ENCODE measurements at places on chromosomes 13 and 19.
A peak's percentile ranks its signal among the peaks of the same experiment; 100 is the strongest.

DNA sequence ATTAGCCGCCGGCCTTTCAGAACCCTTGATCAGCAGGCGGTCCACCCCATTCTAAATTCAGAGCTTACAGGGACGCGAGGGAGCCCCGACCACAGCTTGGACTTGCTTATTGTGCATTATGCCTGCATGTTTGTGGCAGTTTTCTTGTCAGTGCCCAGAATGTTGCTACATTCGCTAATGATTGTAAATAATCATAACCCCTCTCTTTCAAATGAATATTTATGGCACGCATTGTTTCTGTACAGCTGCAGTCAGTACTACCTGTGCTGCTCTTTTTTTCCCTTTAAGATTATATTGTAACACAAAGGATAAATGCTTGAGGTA is 321 bp upstream of the VPS36 start:
- DNase-seq, result no peak

DNA sequence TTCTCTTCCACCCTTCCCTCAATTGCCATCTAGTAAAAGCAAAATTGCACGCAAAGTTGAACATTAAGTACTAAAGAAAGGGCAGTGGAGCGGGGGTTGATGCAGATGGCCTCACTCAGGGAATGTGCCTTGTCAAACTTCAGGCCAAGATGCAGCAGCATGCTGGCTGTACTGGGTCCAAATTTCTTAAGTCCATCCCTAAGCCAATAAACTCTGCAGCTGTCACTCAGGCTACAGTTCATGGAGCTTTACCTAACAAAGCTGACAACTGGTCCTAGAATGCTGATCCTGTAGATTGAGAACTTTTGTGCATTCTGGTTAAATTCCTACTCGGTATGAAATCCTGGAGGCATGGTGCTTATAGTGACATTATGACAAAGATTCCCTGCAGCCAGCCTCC is 88.4 kb downstream of the FOXO1 start:
- DNase-seq, result no peak

GRCh38 chr13:28137596-28137995 is 749 bp upstream of the PAN3 start:
- no peak for DNase-seq

- DNase-seq, result no peak
These were observed 60.4 kb downstream of the DNAJC15 start for GRCh38 chr13:43083750-43084149.

DNA sequence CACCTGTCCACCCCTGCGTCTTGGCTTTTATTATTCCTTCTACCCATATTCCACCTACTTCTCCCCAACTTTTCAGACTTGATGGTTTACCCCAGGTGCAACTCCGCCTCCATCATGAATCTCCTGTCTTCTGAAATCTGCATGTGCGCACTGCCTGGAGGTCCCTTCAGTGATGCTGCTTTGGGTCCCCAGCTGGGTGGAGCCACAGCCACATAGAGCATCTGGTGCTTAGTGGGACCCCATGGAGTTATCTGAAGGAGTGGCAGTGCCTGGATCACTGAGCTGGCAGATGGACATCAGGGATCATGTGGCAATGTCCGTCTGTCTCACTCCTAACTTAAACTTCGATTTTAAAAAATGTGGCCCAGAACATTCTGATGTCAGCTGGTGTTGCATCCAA is 13.5 kb downstream of the ZNF536 start:
- DNase-seq, result no peak

- DNase-seq, result no peak
These were observed 4.2 kb downstream of the DPP9 start for GRCh38 chr19:4719499-4719866.

DNA sequence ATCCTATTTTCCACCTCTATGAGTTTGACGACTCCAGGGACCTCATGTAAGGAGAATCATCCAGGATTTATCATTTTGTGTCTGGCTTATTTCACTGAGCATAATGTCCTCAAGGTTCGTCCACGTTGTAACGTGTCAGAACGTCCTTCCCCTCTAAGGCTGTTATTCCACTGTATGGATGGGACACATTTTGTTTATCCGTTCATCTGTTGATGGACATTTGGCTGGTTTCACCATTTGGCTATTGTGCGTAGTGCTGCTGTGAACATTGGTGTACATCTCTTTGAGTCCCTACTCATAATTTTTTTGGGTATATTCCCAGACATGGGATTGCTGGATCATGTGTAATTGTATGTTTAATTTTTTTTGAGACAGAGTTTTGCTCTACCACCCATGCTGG is 21.5 kb downstream of the CRTC1 start:
- DNase-seq, result no peak

GRCh38 chr13:76745261-76746200 is 140.7 kb downstream of the KCTD12 start:
- DNase-seq, result peak; percentile 27

DNA sequence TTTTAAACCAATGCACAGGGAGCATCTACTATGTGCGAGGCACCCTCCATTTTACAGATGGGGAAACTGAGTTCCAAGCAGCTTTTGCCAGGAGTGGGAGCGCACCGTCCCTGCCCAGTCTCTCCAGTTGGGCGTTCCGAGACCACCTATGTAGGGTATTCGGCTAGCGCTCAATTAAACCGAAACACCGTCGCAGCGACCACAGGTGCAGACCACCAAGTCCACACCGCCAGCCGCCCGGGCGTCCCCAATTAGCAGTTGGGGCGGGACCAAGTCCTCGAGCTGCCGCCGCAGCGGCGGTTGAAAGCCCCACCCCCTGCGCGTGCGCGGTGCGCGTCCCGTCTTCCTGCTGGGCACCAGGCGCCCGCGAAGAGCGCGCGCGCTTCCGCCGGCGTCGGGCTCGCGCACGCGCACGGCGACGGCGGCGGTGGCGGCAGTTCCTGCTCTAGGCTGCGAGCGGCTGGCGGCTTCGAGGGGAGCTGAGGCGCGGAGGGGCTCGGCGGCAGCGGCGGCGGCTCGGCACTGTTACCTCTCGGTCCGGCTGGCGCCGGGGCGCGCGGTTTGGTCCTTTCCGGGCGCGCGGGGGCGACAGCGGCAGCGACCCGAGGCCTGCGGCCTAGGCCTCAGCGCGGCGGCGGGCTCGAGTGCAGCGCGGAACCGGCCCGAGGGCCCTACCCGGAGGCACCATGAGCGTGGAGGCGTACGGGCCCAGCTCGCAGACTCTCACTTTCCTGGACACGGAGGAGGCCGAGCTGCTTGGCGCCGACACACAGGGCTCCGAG is at the start of gene UPF1:
TSS of gene UPF1 (plus strand) at position 436 of the 782 bp plus-strand sequence. CDS start at position 687, 251 bp downstream.
- DNase-seq, result peak; percentile 97

DNA sequence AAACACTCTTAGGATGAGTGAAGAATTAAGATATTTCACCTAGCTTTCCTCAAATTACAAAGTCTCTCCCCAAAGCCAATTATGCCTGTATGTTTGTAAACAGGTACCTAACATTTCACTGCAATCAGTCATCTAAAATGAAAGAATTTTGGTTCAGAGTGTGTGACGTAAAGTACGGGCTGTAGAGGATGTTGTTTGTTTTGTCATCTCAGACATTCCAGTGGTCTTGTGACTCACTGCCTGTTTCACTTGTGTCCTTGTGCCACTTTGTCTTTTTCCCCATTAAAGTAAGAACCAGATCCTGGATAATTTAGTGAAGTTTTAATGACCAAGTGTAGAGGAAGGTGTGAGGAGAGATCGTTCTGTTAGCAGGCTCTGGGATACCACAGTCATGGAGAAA is 28.6 kb upstream of the EID2 start:
- no peak for DNase-seq

- DNase-seq, result peak; percentile 55
These were observed 5.9 kb downstream of the DOHH start for GRCh38 chr19:3494559-3494958.

DNA sequence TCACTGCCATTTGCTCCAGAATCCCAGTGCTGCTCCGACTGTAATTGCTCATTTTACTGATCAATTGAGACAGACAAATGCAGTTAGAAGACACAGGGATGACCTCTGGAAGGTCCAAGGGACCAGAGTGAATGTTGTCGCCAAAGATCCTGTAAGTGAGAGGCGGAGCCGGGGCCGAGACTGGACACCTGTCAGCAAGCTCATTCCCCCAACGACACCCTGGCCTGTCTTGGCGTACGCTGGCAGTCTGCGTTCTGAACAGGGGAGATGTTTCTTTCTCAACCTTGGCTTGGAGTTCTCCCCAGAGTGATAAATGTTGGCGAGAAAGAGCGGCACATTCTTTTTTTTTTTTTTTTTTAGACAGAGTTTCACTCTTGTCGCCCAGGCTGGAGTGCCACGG is 24.2 kb downstream of the GADD45B start:
- DNase-seq, result no peak

GRCh38 chr13:109666656-109667055 is 119.7 kb downstream of the IRS2 start:
- no peak for DNase-seq

GRCh38 chr19:35509861-35510625 is 3.4 kb downstream of the DMKN start:
- peak; percentile 75 for DNase-seq

DNA sequence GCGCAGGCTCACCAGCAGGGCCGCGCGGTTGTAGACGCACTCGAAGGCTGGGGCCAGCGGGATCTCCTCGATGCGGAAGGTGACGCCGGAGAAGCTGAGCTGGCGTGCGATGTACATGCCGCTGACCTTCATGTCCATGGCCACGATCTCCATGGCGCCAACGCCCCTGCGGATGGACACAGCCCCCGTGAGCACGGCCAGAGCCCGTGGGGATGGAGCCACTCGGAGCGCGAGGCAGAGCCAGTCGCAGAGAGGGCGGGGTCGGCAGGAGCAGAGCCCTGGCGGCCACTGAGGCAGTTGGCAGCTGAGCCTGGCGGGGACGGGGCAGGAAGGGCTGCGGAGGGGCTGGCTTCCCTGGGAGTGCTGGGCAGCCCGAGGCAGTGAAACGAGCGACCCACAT is 15.2 kb downstream of the GPX4 start:
- no peak for DNase-seq

DNA sequence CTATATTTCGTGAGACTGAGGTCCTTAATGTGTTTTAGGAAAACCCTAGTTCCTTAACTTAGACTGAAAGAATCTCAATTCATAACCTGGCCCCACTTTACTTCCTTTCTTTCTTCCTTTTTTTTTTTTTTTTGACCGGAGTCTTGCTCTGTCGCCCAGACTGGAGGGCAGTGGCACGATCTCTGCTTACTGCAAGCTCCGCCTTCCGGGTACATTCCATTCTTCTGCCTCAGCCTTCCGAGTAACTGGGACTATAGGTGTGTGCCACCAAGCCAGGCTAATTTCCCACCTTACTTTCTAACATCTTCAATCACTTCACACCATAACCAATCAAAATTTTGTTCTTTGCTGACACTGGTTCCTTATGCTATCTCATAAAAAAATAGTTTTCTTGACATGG is 2097.0 kb downstream of the PCDH9 start:
- DNase-seq, result no peak

- DNase-seq, result no peak
These were observed 17.1 kb downstream of the COL4A2 start for GRCh38 chr13:110324026-110324749.

DNA sequence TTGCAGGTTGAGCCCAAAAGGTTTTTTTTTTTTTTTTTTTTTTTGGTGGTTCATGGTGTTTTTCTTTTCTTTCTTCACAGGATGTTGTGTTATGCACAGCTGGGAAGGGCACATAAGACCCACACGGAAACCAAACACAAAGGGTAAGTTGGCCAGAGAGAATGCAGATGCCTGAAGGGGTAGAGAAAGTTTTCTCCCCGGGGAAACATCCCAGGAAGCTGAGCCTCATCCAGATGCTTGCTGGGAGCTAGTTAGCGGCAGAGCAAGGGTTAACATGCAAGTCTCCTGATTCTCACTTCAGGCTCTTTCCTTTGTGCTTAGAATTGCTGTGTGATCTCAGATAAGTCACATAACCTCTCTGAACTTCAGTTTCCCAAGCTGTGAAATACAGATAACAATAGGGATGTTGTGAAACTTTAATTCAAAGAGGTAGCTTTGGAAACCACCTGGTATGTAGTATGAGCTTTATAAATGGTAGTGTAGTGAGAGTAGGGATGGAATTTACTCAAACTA is 3.1 kb downstream of the ADGRE1 start:
- no peak for DNase-seq

DNA sequence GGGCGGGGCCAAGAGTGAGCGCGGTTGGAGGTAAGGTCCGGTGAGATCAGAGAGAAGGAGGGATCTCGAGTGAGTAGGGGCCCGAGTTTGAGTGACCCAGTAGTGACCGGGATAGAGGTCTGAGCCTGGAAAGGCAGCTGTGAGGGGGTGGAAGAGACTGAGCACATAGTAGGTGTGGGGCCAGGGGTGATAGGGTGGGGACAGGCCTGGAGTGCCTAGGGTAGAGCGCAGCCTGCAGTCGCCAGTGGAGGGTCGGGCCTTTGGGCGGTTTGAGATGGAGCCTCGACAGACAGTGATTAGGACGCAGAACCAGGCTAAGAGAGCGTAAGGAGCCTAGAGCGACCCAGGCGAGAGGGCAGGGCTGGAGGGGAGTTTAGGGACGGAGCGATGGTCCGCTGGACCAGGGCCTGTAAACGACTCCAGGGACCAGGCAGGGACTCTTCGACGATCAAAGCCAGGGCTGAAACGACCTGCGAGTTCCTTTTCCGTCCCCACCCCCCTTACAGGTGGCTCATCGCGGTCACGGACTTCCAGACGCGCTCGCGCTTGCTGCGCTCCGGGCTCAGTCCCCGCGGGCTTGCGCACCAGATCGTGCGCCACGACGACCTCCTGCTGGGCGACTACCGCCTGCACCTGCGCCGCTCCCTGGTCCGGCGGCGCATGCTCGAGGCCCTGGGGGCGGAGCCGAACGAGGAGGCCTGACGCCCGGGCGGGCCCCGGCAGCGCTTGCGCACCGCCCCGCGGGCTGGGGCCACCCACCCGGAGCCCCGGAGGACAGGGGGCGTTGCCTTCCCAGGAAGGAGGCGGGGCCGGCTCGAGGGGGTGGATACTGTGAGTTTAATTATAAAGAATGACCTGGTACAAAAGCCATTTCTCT is 9.4 kb downstream of the C19orf81 start:
- DNase-seq, result peak; percentile 79

All from activated CD4-positive, alpha-beta T cell treated with anti-CD3 and anti-CD28 coated beads, Interleukin-2, Interleukin-6, amounts not matched to agents 100 ng/mL and 50 ng/mL, durations not matched to agents 16 hours and 8 hours (primary cell).